ENCODE measurements at places on chromosomes 16 and 17.

DNA sequence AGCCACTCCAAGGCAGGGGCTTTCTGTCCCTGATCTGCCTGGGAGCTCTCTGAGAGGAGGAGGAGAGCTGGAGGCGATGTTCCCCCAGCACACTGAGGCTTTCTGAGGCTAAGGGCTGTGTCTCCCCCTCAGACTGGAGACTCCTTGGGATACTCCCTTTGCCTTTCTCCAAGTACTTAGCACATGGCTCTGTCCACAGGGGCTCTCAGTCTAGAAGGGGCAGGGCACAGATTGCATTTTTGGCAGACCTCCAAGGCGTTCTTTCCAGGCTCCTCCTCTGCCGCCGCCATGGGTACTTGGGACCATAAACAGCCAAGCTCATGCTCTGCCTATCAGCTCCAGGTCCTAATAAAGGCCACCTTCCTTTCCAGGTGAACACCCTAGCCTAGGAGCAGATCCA lies 1.8 kb upstream of the GIP start:
- no peak for DNase-seq

DNA sequence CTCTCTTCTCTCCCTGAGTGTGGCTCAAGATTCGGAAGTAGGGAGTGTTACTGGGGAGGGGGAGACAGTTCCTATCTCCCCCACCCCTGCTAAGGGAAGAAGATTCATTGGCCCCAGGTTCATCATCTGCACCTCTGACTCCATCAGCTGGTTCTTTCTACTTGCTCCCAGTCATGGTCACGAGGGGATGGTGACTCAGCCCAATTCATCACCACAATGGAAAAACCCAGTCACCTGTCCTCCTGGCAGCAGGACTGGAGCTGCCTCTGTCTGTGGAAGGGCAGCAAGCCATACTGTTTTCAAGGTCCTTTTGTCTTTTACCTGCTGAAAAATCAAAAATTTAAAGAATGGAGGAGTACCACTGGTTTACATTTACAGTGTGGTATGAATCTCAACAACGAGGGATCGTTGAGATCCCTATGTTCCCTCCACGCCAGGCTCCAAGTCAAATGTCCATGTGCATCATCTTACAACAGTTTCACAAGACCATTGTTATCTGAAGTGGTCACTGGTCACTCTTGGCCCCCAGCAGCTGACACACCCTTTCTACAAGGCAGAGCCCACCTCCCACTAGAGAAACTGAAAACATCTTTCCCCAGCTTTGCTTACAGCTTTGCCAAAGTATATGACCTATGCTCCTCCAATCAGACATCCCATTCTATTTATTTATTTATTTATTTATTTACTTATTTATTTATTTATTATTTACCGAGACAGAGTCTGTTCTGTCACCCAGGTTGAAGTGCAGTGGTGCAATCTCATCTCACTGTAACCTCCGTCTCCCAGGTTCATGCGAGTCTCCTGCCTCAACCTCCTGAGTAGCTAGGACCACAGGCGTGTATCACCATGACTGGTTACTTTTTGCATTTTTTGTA lies 40.4 kb upstream of the NDRG4 start:
- no peak for DNase-seq

DNA sequence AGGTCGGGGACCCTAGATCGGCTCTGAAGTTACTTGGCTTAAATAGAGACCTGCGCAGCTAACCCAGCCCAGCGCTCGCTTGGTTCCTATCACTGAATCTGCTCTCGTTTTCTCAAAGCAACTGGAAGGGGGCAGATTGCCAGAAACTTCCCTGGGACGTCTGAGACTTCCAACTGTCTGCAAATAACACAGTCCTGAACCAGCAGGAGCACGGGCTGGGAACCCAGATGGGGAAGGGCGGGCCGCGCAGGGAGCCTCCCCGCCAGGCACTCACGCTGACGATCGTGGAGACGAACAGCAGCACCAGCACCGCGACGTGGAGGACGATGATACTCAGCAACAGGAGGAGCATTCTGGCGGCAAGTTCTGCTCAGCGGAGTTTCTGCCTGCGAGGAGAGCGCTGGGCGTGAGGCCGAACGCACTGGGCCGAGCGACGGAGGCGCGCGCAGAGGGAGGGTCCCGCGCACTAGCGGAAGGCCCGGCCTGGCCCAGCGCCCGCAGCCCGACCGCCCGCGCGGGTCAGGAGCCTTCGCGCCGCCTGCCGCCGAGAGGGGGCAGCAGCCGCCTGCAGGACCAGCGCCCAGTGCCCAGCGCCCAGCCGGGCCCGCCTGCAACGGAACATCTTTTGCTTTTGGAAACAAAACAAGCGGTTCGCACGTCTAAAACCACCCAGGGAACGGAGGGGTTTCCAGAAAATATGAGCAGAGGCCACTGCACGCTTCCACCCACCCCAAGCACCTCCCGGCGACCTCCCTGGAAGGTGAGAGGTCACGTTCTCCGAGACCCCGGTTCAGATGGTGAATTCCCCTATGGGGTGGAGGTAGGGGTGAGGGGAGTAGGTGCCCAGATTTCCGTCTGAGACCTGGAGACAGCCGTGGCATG lies 4.5 kb downstream of the PMP22 start:
- peak; percentile 73 for DNase-seq

DNA sequence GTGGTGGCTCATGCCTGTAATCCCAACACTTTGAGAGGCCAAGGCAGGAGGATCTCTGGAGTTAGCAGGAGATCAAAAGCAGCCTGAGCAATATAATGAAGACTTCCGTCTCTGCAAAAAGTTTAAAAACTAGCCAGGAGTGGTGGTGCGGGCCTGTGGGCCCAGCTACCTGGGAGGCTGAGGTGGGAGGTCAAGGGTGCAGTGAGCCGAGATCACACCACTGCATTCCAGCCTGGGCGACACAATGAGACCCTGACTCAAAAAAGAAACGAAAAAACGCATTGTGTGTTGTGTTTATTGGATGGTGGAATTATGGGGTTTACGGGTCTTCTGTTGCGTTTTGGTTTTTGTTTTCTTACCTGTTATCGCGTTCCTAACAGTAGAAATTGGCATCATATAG lies 863 bp upstream of the DDX19A start:
- DNase-seq = no peak

- DNase-seq = no peak
Measured at GRCh38 chr17:7888184-7888920, at the start of gene CHD3. CHD3 (plus strand) TSS chr17:7888789; CDS start chr17:7889001, 212 bp downstream.

Data from HuH-7.5 (cell line).